ENCODE measurements at places on chromosomes 3 and 15.

GRCh38 chr15:99542828-99543227, 23.0 kb upstream of the MEF2A start:
- DNase-seq = no peak

GRCh38 chr3:47291158-47291753, 8.5 kb downstream of the KLHL18 start:
- no peak for DNase-seq

DNA sequence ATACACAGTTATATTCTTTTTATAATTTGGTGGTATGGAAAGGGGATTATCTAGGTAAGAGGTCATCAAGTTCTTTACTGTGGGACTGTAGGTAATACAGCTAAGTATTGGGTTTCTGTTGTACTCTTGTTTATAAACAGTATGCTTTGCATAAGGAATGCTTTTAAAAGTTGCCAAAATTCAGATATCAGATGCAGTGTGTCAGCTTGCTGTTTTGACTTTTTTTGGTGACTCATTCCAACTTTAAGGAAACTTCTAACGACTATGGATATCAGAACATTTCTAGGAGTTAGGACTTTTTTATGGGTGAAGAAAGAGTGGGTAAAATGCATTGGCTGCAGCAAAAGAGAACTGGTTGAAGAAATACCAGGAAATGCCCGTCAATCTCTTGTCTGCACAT, 2.8 kb downstream of the SCAANT1 start:
- DNase-seq = no peak

DNA sequence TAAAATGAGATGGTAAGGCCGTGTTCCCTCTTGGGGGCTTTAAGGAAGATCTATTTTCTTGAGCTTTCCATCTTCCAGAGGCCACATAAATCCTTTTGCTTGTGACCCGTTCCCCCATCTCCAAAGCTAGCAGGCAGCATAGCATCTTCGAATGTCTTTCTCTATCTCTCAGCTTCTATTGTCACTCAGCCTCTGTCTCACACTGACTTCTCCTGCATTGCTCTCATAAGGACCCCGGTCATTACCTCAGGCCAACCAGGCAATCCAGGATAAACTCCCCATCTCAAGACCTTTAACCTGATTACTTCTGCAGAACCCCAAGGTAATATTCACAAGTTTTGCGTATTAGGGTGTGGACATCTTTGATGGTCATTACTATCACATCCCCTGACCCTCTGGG, 250.3 kb upstream of the SOX2 start:
- DNase-seq = no peak

DNA sequence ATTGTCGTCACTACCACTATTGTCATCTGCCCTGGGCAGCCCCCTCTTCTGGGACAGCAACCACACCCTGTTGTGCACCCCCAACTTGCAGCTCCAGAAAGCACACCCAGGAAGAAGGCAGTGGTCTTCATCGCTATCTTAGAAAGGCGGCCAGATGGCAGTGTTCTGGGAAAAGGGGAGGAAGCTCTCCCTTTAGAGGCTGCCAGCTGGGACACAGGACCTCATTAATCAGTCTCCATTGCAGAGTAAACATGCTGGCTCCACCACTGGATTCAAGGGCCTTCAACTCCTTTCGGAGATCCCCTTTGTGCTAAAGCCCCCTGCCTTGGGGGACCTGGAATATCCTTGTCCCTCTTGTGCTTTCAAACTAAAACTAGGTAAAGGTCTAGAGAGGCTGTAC, 199.3 kb upstream of the LINGO1 start:
- no peak for DNase-seq

DNA sequence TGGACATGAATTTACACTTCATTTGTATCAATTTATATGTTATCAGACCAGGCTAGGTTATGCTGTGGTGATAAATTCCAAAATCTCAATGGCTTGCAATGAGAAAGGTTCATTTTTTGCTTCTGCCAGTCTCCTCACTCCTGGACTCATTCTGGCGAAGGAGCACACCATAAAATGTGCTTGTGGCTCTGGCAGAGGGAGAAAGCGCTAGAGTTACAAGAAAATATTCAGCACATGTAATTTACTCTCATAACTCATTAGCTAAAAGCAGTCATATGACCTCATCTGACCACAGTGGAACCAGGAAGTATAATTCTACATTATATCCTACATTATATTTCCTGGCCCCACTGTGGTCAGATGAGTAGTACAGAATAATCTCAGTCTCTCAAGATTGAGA, 193.8 kb downstream of the BCHE start:
- no peak for DNase-seq

- DNase-seq = no peak
Measured at GRCh38 chr3:105674437-105675065, 194.3 kb downstream of the CBLB start.

- no peak for DNase-seq
Measured at GRCh38 chr3:72069543-72069942, 284.6 kb upstream of the PROK2 start.

DNA sequence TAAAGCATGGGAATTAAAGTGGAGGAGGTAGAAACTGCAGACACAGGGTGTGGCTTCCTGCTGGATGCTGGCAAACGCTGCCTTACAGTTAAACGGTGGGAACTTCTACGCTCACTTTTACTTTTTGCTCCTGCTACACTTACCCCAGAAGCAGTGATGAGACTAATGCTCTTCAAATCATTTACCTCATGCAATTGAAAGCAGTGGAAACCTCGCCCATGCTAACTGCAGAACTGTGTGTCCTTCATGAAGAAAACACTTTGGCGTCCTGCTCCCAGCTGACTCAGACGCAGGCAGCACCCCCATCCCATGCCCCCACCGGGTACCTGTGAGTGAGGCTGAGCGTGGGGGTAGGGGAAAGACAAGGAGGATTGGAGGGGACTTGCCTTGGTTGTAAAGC, 31.8 kb downstream of the UPK1B start:
- no peak for DNase-seq

DNA sequence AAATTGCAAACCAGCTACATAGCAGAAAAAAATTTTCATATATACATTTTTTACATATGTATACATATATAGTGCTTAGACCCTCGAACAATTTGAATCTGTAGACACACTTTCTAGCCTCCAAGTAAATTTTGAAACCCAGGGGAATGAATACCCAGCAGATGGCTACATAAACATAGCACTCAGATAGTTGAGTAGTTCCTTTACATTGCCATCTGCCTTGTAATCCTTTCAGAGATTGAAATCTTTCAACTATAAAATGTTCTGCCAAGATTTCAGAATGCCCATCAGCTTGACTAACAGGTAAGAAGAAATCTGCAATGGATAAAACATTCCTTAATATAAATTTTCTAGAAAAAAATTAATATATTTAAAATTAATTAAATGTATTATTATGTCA, 1333.5 kb upstream of the CADM2 start:
- DNase-seq = no peak

- DNase-seq = peak; percentile 89
Measured at GRCh38 chr15:40098489-40099261, 10.0 kb downstream of the BMF start.

DNA sequence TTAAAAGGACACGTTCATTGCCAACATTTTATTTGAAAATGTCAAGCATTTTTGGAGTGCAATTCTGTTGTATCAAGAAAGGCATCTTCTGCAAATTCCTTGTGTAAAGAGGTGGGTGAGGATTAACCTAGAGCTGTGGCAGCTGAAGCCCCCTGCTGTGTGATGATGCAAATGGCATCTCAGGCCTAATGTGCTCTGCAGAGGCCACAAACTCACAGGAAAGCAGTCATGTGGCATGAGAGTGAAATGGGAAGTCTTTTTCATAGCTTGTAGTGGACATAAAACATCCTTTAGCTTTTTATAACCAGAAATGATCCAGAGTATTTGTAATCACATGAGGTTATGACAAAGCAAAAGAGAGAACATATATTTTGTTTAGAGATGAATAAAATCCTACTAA, 6.4 kb downstream of the CADM2 start:
- no peak for DNase-seq

GRCh38 chr3:3372210-3372777, 192.8 kb upstream of the CRBN start:
- DNase-seq = no peak

DNA sequence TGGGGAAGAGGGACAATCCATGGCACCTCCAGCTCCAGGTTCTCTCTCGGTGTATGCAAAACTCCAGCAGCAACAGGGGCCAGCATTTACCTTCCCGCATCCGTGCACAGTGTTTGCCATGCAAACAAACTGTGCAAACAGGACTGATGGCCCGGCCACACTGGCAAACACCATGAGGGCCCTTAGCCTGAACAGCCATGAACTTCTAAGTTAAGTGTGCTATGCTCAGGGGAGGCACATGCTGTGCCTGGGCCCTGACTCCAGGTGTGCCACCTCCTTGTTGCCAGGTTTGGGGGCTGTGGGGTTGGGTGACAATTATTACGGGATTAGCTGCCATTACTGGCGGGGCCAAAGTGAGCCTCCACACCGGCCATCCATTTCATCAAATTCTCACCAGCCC, 57.5 kb downstream of the CACNA2D2 start:
- no peak for DNase-seq

DNA sequence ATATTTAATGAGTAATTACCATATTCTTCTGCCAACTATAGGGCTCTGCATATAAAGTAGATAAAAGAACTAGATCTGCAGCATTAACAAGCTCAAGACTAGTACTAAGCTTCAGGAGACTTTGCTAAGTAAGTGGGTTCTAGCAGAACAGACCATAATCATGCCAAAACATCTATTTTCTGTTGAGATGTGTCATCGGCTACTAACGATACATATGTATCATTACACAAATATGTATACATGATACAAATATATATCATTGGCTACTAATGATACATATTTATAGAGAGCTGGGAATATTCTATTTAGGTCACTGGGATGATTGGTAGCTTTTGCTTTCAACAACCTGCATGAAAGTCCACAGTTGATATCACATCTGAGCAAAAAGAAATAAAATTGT, 185.8 kb upstream of the DCBLD2 start:
- DNase-seq = no peak

DNA sequence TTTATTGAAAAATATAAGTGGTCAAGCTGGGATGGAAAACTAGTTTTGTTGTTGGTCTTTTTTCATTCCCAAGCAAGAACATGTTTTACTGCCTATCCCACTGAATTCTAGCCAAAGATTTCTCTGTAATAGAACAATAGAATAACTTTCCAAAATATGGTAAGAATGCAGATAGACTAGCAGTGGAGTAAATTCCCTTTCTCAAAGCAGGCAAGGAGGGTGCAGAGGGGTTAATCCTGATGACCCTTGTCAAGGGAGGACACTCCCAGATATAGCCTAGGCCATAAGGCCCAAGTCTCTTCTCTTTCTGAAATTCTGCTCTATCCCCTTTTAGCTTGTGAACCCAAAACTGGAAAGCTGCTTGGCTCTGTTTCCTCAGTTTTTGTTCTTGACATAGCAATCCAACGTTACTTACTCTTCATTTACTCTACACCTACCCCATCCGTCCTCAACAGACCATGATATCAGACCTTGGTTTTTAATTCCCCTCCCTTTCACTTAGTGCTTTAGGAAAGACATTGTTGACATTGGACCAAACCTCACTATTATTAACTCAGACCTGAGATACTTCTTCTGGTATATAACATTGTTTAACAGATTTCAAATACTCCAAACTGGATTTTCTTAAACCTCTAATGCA, 453.6 kb upstream of the THBS1 start:
- no peak for DNase-seq

- DNase-seq = no peak
Measured at GRCh38 chr3:60953351-60953750, 297.9 kb downstream of the FHIT start.

DNA sequence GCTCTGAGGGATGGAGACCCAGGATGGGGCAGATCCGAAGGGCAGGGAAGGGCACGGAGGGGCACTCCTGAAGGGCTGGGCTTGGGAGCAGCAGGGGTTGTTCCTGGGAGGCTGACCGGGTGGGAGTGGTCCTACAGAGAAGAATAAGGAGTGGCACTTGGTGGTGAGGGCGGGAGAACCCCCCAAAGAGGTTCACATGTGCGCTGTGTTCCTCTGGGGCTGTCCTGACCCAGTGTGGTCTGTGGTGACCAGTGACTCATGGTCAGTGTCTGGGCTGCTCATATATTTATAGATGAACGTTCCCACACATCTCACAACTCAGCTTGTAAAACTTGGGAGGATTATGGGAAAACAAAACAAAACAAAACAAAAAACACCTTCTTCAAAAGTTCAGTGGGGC, 10.0 kb downstream of the TRPM1 start:
- no peak for DNase-seq

DNA sequence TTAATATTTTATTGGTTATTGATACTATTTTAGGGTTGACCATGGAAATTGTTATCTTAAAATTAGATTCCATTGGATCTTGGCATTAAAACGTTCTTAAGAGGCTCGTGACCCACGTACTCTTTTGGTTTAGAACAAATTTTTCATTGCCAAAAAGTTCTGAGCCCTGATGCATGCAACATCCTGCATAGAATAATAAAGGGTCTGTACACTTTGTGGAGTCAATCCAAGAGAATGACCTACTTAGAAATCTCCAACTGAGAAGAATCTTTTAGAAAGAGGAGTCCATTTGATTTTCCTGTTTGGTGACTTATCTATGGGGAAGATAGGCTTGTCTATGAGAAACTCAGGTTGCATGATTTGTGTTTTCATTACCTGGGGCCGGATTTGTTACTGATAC, 404.2 kb upstream of the RGMA start:
- no peak for DNase-seq

DNA sequence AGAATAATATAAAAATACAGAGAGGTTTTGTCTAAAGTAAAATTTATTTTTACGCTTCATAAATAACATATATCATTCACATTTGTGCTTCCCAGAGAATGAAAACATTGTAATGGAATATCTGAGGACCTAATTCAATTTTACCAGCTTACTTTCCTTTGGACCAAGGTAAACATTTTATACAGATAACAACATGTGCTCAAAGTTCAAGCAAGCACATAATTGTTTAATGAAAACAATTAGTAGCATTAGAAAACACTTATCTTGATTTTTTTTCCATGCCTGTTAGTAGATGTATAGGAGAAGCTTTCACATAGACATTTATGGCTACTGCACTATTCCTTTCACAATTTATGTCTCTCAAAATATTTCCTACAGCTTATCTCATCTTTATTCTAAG, 400.0 kb downstream of the ZIC1 start:
- DNase-seq = no peak

DNA sequence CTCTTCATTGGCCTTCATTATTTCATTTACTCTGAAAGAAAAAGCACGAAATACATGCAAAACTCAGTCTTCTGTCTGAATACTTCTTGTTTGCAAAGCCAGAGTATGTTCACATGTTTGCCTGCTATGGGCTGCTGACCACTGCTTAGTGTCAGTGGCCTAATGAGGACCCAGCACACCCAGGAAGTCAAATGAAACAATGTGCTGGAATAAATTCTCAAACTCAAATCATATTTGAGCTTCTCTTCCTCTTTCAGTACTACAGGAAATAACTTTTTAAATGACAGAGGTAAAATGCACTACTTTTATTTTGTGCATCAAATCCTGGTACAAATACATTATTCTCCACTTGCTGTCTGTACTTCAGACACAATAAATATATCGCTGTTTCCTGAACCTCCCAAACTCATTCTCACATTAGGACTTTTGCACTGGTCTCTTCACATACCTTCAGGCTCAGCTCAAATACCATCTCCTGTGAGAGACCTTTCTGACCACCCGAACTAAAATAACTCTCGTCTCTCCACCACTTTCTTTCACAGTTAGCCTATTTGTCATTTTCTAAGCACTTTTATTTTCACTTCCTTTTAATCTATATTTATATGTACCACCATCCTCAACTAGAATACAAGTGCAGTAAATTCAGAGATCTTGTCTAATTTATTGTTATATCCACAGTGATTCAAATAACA, 176.8 kb downstream of the TUSC7 start:
- no peak for DNase-seq
